HFF-Myc (cell line): ENCODE measurements at places on chromosomes 7 and 10.

GRCh38 chr10:124470544-124471434 lies 9.2 kb downstream of the LHPP start:
- no peak for DNase-seq

DNA sequence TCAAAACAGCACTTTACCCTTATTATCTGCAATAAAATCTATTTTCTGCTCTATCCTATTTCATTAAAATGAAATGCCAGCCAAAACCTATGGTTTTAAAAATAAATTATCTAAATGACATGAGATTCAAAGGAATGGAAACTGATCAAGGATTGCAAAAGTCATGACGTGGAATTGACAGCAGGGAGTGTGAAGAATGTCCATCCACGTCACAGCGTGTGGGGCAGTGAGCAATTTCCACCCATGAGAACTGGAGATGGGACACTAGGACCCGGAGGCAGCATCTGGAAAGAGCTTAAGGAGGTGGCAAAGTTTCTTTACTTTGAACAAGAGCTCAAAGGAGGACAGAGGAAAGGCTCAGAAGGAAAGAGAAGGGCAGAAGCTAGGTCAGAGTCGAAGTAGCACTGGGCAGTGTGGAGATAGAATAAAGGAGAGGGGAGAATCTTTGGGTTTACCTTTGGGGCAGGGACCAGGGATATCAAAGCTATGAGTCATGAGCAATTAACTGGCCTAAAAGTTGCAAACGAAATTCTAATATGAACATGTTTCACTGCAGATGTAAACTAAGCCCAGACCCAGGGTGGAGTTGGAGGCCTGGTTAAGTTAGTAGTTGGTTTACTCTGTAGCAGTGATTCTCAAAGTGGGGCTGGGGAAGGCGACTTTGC lies 24.9 kb upstream of the STK17A start:
- DNase-seq: no peak

- no peak for DNase-seq
Observed at GRCh38 chr7:80659120-80660055, 20.9 kb downstream of the CD36 start.

DNA sequence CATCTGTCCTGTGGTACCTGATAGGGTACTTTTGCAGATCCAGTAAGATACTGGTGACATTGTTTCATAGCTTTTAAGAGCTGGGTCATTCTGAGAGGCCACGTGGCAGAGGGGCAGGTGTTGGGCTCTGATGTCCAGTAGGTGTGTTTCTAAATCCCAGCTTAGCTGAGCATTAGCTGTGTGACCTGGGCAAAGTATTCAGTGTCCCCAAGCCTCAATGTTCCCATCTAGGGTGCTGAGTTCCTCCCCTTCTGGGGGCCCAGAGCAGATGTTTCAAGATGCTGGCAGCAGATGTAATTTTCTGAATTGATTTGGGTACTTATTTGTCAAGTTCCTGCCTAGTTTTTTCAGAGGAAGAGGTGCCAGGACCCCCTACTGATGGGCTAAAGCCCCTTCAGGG lies 52.9 kb downstream of the NEURL1 start:
- DNase-seq: no peak

GRCh38 chr10:58322072-58322834 lies 12.6 kb upstream of the UBE2D1 start:
- no peak for DNase-seq

DNA sequence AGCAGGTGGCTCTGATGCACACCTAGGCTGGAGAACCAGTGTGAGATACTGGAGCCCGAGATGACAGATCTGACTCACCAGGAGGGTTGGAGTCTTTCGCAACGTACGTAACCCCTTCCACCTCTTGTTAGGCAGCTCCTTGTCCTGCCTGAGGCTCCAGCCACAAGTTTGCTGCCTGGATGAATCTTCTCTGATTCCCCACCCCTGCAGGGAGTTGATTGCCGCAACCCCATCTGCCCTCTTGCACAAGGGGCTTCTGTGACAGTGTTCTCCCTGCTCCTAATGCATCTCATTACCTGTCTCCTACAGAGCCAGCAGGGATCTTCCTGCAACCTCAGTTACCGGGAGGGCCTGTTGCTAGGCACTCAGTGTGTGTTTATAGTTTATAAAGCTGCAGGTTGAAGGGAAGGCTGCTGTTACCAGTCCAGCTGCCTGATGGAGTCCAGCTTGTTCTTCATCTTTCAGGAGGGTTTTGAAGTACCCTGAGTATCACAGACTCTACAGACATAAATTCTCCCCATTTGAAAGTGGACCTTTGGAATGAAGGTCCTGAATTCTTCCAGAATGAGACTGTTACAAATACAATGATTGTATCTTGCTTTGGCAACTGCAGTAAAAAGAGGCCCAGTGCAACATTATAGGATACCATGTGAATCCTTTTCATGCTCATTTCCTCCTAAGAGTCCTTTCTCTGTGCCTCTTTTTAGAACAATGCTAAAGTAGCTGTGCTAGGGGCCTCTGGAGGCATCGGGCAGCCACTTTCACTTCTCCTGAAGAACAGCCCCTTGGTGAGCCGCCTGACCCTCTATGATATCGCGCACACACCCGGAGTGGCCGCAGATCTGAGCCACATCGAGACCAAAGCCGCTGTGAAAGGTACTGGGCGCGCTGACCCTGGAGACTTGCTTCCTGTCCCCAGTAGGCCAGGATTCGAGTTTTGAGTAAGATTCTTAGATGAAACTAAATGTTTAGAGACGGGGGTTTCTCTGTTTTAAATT lies 6.5 kb downstream of the MDH2 start:
- DNase-seq: no peak

DNA sequence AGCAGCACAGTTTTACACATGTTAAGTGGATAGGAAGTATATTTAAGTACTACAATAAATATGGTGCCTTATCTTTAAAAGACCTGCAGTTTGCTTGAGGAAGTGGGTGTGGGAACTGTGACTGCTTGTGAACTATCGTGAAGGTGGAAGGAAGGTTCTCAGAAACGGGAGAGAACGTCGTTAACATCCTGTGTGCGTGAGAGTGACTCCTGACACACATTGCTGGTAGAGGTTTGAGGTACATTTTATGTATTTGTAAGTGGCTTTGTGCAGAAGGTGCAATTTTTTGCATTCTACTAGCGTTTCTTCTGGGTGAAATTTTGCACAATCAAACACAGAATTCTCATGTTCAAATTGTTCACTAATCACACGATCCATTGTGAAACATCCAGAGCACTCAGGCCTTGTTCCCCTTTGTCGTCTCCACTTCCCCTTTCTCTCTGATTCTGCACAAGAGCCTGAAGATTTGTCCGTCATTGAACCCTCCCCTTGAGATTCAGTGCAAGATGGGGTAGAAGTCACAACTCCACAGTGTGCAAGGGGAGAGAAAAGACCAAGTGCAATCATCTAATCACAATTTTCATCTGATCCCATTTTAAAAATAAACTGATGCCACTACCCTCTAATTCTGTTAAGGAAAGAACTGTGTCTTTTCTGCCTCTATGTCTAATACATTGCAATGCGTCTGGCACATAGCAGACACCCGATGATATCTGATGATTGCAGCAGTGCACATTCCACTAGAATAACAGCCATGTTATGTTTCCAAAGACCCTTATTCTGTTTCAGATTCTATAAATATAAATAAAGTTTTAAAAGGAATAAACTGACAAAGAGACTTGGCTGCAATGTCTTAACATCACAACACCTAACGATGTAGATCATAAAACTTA lies 279.9 kb downstream of the NEBL start:
- DNase-seq: no peak

DNA sequence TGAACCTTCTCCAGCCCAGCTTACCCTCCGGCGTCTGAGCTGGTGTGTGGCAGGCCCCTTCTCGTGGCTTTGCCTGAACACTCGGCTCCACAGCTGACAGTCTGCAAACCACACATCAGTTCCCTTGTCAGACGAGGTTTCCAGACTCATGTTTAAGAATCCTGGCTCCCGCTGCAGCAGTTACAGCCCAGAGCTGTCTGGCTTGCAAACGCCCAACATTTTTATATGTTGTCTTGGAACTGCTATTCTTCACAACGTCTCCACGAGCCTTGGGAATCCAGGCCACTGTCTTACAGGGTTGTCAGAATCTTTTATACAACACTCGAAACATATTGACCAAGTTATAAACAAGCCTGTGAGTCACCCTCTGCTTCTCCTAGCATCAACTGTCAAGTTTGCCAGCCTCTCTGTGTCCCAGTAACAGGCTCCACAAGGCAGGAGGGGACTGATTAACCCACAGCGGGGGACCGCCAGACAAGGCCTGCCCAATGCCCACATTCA lies 68.1 kb downstream of the TNS3 start:
- peak; percentile 56 for DNase-seq

- DNase-seq: peak; percentile 16
Observed at GRCh38 chr10:12902135-12902572, 99.4 kb downstream of the CCDC3 start.

DNA sequence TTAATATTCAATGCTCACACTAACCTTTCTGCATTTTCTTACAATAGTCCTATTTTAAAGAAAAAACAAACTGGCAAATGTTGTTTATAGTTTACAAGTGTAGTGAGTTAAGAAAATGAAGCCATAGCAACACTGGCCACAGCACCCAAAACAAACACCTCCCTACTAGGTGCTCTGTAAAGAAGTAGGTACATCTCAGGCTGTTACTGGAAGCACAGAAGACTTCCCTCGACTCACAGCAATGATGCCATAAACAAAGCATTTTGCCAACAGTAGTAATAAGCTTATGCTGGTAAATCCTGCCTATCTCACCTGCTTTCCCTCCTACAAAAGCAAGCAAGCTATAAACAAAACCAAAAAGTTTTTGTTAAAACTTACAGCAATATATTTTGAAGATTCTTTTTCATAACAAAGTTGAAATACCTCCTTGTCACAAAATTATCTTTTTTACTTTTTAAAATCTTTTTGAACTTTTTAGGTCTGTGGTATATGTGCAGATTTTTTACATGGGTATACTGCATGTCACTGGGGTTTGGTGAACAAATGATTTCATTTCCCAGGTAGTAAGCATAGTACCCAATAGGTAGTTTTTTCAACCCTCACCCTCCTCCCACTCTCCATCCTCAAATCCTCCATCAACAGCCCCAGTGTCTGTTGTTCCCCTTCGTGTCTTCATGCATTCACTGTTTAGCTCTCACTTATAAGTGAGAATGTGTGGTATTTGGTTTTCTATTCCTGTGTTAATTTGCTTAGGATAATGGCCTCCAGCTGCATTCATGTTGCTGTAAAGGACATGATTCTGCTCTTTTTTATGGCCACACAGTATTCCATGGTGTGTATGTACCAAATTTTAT lies 28.4 kb downstream of the COA1 start:
- no peak for DNase-seq

DNA sequence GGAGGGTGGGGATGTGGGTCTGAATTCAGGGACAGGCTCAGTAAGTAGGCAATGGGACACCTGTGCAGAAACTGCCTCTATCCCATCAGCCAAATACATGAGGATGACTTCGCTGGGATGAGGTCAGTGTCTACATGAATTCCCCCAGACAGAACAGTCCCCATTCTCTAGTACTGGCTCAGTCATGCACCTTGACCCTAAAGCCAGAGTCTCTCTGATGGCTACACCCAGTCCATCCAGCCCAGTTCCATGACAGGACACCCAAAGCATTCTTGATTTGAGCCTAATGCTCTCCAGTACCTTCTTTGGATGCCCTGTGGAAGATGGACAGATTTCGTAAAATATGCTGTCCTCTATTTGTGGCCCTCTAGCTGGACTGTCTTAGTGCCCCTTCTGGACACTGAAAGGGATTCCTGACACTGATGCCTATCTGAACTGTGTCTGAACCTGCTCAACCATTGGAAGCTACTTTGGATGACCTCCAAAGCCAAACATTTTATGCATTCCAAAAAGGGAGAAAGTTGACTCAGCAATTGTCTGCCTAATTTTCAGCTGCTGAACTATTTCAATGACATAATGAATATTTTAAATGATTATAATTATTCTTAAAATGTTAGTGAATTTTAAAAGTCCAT lies 14.6 kb downstream of the SFRP4 start:
- DNase-seq: no peak

GRCh38 chr7:5622286-5622685 lies 159.2 kb downstream of the RNF216 start:
- no peak for DNase-seq

GRCh38 chr10:129601737-129602136 lies 134.7 kb downstream of the MGMT start:
- DNase-seq: no peak

DNA sequence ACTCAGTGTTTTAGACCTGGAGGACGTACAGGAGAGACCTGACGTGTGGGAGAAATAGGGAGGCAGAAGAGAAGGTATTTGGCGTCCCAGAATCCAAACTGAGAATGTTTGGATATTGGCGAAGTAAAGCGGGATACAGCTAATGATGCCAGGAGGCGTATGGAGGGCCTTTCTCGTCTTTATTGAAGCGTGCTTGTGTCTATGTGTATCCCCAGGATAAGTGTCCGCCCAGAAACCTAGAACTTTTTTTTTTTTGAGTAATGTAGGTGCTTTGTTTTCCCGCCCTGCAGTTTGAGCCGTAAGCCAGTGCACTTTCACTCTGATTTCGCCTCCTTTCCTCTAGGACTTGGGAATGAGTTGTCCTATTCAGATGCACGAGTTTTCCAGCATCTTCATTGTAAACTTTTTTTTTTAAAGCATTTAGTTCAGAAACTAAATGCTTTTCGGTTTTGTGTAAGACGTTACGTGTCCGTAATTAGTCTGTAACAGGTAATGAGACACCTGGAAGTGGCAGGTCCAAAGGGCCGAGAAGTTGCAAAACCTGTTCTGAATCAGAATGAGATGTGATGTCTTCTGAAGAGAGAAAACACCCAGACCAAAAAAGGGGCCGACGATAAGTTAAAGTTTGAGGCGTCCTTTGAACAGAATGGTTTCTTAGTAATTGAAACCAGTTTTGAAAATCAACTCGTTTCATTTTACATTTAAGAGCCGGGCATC lies 746 bp downstream of the ARL5B start:
- DNase-seq: no peak

GRCh38 chr10:33391611-33392465 lies 57.4 kb upstream of the NRP1 start:
- DNase-seq: no peak

- DNase-seq: peak; percentile 6
Observed at GRCh38 chr10:106711313-106711906, 453.1 kb downstream of the SORCS1 start.

DNA sequence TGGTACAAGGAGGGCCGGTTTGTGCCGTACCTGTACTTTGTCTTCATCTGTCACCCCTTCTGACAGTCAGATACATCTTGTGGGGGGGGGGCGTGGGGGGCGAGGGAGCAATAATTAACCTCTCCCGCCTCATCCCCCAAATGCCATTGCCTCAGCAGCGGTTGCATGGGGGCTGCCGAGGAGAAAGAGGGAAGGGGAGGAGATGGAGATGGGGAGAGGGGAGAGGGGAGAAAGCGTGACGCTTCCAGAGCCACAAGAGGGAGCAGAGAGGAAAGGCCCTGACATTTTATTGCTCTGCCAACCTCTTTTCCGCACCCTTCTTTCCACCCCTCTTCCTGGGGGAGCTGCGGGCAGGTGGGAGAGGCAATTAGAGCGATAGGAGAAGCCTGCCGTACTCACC lies 11.8 kb downstream of the KAZALD1 start:
- DNase-seq: no peak

- no peak for DNase-seq
Observed at GRCh38 chr7:132398253-132398925, 177.9 kb downstream of the PLXNA4 start.

GRCh38 chr7:133869556-133869955 lies 257.6 kb upstream of the LRGUK start:
- no peak for DNase-seq

- peak; percentile 40 for DNase-seq
Observed at GRCh38 chr10:96287392-96288105, 16.2 kb upstream of the BLNK start.
